Effector memory CD8-positive, alpha-beta T cell (primary cell): ENCODE measurements at places on chromosomes 1 and 21.

DNA sequence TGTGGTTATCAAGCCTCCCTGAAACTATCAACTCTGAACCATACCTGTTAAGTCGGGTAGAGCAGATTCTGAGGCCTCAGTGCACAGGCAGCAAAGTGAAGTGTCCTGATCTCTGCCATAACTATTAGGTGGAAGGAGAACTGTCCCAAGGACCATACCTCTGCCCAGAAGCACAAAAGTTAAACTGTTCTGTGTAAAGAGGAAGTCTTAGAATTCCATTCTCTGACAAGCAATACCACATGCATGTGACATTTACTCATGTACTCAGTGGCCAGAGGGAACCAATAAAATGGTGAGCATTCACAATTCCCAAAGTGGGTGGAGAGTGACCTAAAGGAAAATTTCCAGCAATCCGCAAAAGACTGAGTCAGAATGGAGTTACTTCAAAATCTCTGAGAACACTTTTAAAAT lies 61.0 kb downstream of the TOR3A start:
- H3K4me3 ChIP-seq: no peak overlapping the region
- H3K4me1 ChIP-seq: peaks cover 25% of the 10 kb centered on the region

- peaks cover 12% of the 10 kb centered on the region for H3K4me1 ChIP-seq
- peak; percentile 36 for DNase-seq
- H3K27me3 ChIP-seq: peaks cover 43% of the 10 kb centered on the region
- peak overlapping the region; percentile 63 for H3K27ac ChIP-seq
Observed at GRCh38 chr1:43454270-43455011, 710 bp upstream of the HYI start.

DNA sequence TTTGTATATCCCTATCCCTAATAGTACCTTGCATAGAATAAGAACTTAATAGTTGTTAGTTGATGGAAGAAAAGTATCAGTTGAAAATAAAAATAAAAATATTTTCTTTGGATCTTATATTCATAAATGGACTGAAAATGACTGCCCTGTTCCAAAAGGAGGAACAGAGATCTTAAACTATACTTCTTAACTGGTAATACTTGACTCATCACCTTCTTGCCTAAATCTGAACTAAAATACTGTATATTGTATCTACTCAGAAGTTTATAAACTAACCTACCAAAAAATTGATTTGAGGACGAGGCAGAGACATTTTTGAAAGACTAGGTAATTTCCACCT lies 178.8 kb downstream of the SYT2 start:
- no peaks in the 10 kb centered on the region for H3K27me3 ChIP-seq
- no peak overlapping the region for H3K4me3 ChIP-seq
- no peak overlapping the region for H3K27ac ChIP-seq
- H3K36me3 ChIP-seq: no peaks in the 10 kb centered on the region

DNA sequence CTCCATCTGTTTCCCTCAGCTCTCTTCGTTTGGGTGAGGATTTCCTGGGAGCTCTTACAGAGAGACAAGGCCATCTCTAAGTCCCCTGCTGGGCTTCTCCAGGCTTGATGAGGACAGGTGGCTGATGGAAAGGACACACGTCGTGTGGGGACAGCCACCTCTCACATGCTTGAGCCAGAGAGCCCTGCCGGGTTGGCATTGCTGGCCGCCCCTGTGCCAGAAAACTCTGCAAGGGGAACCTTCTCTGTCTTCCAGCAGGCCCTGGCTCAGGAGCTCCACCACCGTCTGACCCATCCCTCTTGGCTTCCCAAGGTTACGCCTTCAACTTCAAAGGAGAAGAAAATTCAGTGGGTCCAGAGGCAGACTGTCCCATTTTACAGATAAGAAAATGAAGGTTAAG lies 82.8 kb downstream of the CASZ1 start:
- H3K27me3 ChIP-seq: peaks cover 70% of the 10 kb centered on the region
- peak overlapping the region; percentile 53 for H3K27ac ChIP-seq
- no peak for DNase-seq
- H3K4me3 ChIP-seq: no peak overlapping the region
- H3K4me1 ChIP-seq: peaks cover 4% of the 10 kb centered on the region

DNA sequence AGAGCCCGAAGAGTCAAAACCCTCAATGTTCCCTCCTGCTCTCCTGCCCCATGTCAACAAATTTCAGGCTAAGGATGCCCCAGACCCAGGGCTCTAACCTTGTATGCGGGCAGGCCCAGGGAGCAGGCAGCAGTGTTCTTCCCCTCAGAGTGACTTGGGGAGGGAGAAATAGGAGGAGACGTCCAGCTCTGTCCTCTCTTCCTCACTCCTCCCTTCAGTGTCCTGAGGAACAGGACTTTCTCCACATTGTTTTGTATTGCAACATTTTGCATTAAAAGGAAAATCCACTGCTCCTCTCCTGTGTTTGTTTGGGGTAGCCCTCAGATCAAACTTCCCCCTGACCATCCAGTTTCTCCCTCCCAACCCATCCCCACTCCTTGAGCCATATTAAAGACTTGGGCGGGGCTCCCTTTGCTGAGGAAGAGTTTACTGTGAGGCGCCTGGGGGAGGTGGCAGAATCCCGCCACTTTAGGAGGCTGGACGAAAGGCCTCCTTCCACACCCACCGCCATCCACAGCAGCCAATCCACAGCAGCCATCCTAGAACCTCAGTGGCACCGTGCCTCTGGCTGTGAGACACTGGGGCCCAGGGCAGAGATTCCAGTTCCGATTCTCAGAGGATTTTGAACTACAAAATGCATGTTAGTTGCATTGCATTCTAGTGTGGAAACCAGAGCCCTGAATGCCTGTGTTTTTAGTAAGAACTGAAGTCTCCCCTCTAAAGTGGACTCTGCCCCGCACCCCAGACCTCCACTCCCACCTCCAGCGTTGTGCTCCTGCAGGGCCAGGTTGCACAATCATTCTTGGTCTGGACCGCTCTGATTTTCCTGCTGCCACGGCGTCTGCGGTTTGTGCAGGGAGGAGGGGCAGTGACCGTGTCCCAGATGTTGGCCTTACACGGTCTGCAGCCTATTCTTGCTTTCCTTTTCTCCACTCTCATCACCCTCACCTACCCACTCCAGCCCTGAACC lies 3.0 kb downstream of the OLFML3 start:
- H3K27ac ChIP-seq: no peak overlapping the region
- H3K4me1 ChIP-seq: peaks cover 6% of the 10 kb centered on the region
- peaks cover 9% of the 10 kb centered on the region for H3K36me3 ChIP-seq
- no peaks in the 10 kb centered on the region for H3K27me3 ChIP-seq

GRCh38 chr21:39911286-39912199 lies 44.3 kb downstream of the PCP4 start:
- no peaks in the 10 kb centered on the region for H3K36me3 ChIP-seq
- no peak for DNase-seq
- no peaks in the 10 kb centered on the region for H3K27me3 ChIP-seq
- H3K27ac ChIP-seq: no peak overlapping the region
- H3K4me3 ChIP-seq: no peak overlapping the region
- no peaks in the 10 kb centered on the region for H3K4me1 ChIP-seq
